Left ventricle myocardium superior (tissue), 1 donor: ENCODE measurements at places on chromosomes 5 and 9. TPM values are rescaled to one million over a fixed set of nuclear protein-coding genes. Genes with fewer than 3 reads are reported as not detected.

The ELAVL2 gene
- not detected for total RNA-seq

The C9orf153 gene
- total RNA-seq, result 0.42 TPM

The PCDHGB5 gene
- 6.4 TPM for total RNA-seq

The FGFR4 gene
- 1.4 TPM for total RNA-seq

The FLT4 gene
- 8.0 TPM for total RNA-seq

The HEMGN gene
- total RNA-seq, result not detected

The SPATA31D4 gene
- total RNA-seq, result not detected

The SMC2 gene
- total RNA-seq, result 10.0 TPM

The SMIM32 gene
- not detected for total RNA-seq

The RNF180 gene
- total RNA-seq, result 12.5 TPM

The IL13 gene
- not detected for total RNA-seq

The PTPRD gene
- total RNA-seq, result 6.1 TPM

The PTGDS gene
- total RNA-seq, result 5,424 TPM

The CYLC2 gene
- total RNA-seq, result not detected

The HTR4 gene
- not detected for total RNA-seq

The UBAC1 gene
- 116 TPM for total RNA-seq

The GPR150 gene
- total RNA-seq, result not detected

The BRINP1 gene
- 0.27 TPM for total RNA-seq

The OR1Q1 gene
- total RNA-seq, result not detected

The GARIN3 gene
- total RNA-seq, result not detected

The EQTN gene
- total RNA-seq, result not detected

The CAMK2A gene
- total RNA-seq, result 16.6 TPM
